NCI-H2029 (cell line): ENCODE measurements at places on chromosomes 11 and 22.

DNA sequence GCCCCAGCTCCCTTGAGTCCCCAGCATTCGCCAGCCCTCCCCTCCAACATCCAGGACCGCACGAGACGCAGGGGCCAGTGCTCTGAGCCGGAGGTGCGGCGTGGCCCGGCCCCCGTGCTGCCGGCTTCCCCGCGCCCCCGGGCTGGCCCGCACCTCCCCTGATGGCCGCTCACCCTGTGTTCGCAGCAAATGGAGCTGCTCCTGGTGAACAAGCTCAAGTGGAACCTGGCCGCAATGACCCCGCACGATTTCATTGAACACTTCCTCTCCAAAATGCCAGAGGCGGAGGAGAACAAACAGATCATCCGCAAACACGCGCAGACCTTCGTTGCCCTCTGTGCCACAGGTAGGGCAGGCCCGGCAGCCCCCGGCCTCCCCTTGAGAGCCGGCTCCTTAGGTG, 2.7 kb downstream of the CCND1 start:
- no peak for DNase-seq

GRCh38 chr11:57370251-57370650, 10.7 kb downstream of the PRG3 start:
- DNase-seq, result no peak

DNA sequence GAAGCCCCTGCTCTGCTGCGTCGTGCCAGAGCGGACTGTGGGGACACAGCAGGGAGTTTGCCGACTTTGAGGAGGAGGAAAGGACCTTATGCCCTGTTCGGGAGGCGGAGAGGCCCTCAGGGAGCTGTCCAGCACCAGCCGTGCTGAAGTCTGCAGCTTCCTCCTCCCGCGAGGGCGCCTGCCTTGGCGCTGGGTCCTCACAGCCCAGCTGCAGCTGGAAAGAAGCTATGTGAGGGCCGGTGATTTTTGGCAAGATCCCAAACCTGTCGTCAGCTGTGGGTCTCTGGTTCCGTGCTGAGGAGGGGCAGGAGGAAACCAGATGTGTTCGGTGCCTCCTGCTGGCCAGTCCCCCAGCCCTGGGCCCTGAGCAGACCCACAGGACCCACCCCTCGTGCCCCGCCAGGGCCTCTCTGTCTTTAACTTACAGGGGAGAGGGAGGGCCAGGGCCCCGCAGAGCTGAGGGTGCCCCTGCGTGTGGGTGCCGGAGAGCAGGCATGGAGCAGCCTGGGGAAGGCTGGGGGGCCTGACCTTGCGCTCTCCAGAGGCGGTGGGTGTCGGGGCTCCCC, 12.0 kb downstream of the BRSK2 start:
- peak; percentile 76 for DNase-seq

DNA sequence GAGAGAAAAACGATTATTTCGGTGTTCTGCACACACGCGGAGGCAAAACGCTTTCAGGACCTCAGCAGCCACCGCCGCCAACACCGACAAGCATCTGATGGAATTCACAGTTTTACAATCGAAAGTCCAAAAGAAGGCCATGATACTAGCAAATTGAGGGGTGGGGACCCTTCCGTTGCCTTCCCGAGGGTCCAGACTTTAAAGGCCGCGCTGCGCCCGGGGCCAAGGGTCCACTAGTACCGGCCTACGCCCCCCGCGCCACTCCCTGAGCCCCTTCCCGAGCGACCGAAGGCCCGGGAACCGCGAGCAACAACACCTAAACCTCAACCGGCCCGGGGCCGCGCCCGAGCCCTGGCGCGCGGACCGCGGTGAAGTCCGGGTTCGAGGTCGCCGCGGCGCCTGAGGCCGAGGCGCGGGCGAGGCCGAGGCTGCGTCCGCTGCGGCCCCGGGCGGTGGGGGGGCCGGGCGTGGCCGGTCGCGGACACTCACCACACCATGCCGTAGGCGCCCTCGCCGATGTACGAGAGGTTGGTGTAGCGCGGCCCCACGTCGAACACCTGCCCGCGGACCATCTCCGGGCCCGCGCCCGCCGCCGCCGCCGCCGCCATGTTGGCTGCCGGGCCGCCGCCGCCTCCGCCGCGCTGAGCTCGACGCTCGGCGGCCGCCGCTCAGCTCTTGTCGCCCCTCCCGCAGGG, 465 bp downstream of the MAPK1 start:
- DNase-seq, result no peak
